Activated CD8-positive, alpha-beta T cell treated with anti-CD3 and anti-CD28 coated beads, Interleukin-2, amount 10 ng/mL, durations not matched to agents 7 days and 5 days (primary cell): ENCODE measurements at places on chromosomes 2 and 18.

- no peak for DNase-seq
Observed at GRCh38 chr2:65165558-65165957, 35.7 kb upstream of the RAB1A start.

DNA sequence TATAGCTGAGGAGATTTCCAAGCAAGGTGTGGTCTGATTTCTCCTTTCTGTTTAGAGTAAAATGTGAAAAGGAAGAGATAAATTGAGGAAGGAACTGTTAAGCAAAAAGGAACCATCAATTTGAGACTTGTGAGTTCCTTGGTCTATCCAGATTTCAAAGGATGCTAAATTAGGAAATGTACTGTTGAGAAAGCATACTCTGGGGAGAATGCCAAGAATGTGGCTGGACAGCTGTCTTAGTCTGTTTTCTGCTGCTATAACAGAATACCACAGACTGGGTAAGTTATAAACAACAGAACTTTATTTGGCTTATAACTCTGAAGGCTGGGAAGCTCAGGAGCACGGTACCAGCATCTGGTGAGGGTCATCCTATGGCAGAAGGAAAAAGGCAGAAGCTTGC lies 1097.2 kb downstream of the TDRD15 start:
- no peak for DNase-seq

DNA sequence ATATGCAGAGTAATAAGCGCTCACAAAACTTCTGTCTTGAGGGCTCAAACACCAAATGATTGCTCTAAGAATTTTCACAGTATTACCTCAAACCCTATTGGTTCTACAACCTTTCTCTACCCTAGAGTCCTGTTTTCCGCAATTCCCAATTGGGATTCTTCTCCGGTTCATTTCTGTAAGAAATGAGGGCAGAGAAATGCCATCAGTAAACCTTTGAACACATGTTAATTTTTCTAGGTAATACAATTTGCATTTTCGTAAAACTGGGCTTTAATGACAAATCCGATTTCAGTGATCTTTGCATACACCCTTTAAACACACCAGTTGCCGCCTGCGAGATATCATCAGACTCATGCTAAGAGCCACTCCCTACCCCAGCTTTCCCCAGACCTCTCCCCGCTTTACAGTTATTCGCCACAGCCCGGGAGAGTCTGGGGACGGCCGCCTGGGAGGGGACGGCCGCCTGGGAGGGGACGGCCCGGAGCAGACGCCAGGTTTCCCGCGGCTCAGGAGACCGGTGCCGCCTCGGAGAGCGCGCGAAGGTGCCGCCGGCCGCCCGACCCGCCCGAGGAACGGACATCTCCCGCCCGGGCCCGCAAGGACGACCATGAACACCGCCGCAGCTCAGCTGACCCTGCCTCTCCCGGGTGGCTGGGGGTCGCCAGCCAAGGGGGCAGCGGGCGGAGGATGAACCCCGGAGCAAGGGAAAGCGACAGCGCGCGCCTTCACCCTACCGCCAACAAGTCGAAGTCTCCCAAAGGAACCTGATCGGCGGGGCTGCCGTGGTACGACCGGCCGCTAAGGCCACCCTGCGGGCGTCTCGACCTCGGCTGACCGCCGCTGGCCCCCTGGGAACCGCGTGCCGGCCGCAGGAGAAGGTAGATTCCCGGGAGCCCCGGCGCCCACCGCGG lies 463 bp downstream of the SMC6 start:
- DNase-seq = peak; percentile 51

GRCh38 chr2:48209214-48209885 lies 303.1 kb upstream of the FBXO11 start:
- no peak for DNase-seq
